Activated CD4-positive, alpha-beta T cell treated with anti-CD3 and anti-CD28 coated beads for 1 hour (primary cell): ENCODE measurements at places on chromosomes 1 and 21.

GRCh38 chr1:61836649-61837048, 94.4 kb downstream of the PATJ start:
- no peak for DNase-seq

GRCh38 chr1:5643360-5644107, 348.7 kb downstream of the NPHP4 start:
- no peak for DNase-seq

DNA sequence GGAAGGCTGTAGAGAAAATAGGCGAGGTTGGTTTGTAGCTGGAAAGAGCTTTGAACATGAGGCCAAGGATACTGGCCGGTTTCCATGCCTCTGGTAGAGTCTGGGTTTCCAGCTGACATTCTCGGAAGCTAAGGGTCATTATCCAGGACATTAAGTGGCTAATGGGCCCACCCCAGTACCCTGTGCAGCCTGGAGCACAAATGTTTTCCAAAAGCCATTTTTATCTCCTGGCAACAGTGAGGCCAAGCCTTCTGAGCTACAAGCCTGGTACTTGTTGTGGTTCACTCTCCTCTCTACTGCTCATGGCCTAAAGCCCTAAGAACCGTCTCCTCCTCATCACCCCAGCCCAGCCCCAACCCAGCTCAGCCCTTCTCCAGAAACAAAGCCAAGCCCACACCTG, 122.9 kb downstream of the DMRTA2 start:
- no peak for DNase-seq

- DNase-seq, result no peak
Measured at GRCh38 chr1:219414250-219414649, 198.7 kb downstream of the ZC3H11B start.

DNA sequence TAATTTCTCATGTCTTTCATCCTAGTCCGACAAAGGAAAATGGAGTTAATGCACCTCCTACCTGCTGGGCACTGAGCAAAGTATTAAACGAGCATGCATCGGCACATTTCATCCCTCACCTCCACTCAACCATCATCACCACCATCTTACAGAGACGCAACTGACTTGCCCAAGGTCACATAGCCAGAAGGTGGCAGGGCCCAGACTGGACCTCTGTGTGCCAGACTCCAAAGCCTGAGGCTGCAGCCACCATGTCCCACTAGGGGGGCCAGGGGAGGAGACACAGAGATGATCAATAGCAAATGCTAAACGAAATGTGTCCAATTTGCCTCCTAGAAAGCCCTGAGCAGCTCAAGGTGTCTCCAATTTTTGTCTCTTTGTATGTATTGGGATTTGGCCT, 163.7 kb upstream of the EDN2 start:
- no peak for DNase-seq

DNA sequence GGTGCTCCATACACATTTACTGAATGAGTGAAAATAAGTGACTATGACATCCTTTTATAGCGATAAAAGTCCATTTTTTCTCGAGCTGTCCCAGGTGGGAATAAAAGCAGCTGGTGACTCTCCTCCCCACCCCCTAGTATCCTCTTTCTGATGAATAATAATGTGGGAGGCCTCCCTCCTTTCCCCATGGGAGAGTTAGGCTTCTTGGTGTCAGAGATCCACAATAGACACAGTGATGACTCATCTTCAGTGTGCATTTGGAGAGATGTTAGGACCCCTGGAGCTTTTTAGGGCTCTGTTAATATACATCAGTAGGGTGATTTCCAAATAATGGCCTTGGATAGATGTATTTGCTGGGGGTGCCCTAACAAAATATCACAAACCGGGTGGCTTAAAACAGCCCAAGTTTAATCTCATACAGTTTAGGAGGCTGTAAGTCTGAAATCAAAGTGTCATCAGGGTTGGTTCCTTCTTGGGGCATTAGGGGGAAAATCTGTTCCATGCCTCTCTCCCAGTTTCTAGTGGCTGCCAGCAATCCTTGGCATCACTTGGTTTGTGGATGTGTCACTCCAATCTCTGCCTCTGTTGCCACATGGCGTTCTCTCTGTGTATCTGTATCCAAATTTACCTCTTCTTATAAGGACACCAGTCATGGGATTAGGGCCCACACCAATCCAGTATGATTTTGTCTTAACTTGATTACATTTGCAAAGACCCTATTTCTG, 4.4 kb upstream of the PHC2 start:
- DNase-seq, result no peak

DNA sequence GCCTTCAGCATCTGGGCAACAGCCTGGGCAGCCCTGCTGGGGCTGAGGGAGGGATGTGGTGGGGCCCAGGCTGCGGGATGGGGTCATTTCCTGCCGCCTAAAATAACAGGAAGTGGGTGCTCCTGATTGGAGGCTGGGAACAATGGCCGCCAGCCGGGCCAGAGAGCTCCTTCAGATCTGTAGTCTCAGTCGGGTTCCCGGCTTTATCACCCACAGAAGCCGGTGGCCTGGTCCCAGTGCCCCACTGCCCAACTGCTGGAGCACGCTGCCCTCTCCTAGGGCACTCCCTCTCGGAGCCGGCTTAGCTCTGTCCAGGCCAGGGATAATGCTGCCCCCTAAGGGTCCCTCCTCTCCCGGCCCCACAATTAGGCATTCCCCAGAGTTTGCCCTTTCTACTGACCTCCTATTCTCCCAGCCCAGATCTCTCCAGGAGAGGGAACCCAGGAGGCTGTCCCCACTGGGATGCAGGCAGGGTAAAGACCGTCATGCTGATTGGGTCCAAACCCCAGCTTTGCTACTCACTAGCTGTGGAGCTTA, 5.1 kb downstream of the MAP7D1 start:
- no peak for DNase-seq

DNA sequence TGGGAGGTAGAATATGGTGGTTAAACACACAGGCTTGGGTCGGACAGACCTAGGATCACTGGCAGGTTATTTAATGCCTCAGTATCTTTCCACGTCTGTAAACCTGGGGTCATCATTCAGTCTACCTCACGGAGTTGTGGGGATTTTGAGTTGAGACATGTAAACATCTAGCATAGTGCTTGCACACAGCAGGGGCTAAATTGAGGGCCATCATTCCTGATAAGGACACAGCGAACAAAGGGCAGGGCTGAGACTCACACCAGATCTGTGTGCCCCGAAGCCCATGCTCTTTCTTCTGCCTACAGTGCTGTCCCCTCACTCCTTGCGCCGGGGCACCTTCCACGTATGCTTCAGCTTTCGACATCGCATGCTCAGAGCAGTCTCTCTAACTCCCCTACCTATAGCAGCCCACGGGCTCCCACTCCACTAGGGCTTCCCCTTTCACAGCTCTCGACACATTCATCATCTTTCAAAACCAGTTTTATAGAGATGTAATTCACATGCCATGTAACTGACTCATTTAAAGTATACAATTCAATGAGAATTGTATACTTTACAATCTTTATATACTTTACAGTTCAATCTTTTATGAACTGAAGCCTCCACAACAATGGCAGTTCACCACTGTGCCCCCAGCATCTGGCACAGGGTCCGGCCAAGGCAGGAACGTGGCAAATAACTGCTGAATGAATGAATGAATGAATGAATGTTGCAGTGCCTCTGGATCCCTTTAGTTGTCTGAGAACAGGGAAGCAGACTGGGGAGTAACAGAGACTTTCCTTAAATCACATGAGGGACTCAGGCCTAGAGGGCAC, 48.0 kb downstream of the GPR161 start:
- no peak for DNase-seq

- DNase-seq, result no peak
Measured at GRCh38 chr21:33451634-33452071, 28.1 kb downstream of the TMEM50B start.

DNA sequence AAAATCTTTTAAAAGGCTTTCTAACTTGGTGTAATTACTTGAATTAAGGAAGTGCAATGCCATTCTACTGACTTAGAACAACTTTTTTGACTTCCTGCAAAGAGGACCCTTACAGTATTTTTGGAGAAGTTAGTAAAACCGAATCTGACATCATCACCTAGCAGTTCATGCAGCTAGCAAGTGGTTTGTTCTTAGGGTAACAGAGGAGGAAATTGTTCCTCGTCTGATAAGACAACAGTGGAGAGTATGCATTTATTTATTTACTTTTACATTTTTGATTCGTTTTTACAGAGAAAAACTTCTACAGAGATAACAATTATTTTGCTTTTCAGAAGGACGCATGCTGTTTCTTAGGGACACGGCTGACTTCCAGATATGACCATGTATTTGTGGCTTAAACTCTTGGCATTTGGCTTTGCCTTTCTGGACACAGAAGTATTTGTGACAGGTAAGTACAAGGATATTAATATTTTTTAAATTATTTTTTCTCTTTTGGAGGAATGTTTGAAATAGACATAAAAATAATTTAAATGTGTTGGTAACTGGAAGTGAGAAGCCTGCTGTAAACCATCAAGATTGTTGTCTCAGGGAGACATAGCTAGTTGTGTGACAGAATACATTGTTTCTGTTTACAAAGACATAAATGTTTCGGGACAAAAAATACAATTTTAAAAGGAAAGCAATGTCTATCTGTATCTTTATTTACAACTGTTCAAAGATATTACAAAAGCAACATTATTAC, at the start of gene PTPRC:
PTPRC (plus strand) TSS at position 147 of the 742 bp plus-strand sequence; CDS start at position 376, 229 bp downstream.
- no peak for DNase-seq

- DNase-seq, result no peak
Measured at GRCh38 chr1:2339206-2340085, 51.9 kb downstream of the MORN1 start.

DNA sequence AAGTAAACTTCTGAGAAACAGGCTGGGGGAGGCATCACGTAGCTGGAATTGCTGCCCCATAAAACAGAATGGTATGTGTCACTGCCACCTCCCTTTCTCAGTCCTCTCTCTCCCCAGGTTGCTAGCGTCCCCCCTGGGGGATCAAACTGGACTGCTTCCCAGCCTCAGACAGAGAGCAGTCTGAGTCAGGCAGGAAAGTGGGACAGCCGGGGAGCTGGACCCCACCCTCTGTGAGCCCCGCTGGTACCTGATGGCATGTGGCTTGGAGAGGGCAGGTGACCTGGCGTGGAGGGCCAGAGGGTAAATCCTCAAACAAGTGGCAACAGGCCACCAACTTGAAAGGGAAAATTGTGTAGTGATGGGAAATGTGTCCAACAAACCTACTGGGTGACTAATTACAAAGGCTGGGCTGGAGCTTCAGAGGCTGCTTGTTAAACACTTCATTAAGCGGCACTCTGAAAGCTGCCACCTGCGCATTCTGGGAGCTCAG, 1.0 kb upstream of the SFN start:
- DNase-seq, result no peak

GRCh38 chr1:109760581-109761226, 3.0 kb downstream of the EPS8L3 start:
- no peak for DNase-seq

DNA sequence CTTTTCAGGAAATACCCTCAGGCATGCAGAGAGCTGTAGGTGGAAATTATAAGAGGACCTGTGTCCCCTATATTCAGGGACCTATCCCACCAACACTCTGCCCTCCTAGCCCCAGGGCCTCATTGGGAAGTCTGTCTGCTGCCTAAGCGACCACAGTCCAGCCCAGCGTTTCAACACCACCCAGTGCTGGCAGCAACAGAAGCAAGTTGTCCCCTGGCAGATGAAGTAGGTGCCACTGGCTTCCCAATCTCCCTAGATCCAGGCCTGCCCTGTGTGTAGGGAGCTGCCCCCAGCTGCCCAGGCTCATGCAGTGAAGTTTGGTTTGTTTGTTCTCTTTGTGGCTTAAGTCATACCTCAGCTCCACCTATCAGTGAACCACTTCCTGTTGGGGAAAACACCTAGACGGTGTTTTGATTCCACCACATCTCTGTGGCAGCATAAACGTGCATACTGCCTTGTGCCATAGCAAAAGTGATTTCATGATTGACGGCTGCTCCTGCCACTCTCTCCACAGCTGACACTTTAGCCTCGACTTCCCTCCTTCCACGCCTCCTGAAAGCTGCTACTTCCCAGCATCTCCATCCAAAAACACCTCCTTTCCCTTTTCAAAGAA, 8.1 kb upstream of the LEFTY1 start:
- peak; percentile 51 for DNase-seq

DNA sequence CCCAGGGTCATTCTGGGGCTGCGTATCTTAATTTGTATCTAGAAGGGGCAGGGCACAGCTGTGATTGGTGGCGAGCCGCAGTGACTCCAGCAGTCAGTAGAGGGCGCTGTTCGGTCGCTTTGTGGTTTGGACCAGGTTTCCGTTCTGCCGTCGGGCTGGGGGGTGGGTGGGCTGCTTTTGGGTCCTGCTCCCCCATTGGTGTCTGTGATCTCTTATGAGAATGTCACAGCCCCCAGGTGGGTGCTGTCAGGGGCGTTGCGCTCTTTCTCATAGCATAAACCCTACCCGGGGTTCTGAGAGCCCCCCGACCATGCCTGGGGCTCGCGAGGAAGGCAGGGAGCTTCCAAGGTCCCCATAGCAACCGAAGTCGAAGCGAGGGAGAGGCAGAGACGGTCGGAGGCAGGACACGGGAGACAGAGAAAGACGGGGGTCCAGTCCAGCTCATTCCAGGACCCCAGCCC, 5.4 kb downstream of the TFF3 start:
- peak; percentile 53 for DNase-seq

GRCh38 chr1:44151808-44152207, 10.4 kb upstream of the KLF18 start:
- no peak for DNase-seq

DNA sequence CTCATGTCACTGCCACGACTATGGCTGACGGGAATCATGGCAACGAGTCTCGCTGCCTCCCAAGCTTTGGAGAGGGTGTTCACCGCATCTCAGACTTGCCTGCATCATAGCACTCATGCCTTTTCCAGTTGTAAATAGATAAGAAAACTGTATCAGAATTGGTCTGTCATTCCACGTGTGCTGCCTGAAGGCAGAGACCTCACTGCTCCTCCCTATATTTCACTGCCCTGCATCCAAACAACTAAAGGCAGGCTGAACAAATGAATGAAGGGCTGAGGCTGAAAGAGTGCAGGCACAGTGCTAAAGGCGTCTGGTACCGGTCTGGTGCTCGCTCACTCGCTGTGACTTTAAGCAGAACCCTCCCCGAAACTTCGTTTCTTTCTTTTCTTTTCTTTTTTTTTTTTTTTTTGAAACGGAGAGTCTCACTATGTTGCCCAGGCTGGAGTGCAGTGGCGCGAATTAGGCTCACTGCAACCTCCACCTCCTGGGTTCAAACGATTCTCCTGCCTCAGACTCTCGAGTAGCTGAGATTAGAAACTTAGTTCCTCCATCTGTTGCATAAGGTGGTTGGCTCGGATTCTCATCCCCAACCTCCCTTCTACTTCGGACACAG, 542 bp downstream of the EIF2B3 start:
- no peak for DNase-seq

- no peak for DNase-seq
Measured at GRCh38 chr1:216045400-216045799, 377.8 kb downstream of the USH2A start.

- DNase-seq, result no peak
Measured at GRCh38 chr1:206794294-206794908, 22.1 kb upstream of the IL10 start.

DNA sequence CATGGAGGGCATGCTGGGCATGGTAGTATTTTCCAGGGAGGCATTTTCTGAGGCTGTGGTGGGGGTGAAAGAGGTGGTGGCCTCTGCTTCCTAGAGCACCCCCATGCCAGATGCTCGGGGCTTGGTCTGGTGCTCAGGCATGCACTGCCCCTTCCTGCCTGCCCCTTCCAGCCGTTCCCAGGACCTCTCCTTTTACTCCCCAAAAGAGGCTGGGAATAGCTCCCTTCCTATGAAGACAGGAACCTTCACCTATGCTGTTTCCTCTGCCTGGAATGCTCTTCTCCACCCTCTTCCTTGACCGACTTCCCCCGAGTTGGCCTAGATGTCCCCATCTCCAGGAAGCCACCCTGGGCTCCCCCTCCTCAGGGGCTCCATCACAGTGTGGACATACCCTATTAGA, 9.1 kb downstream of the EDN2 start:
- no peak for DNase-seq

- DNase-seq, result no peak
Measured at GRCh38 chr1:93658188-93658587, 23.4 kb downstream of the BCAR3 start.
